ENCODE measurements at places on chromosomes 5 and 9.
A peak's percentile ranks its signal among the peaks of the same experiment; 100 is the strongest.

DNA sequence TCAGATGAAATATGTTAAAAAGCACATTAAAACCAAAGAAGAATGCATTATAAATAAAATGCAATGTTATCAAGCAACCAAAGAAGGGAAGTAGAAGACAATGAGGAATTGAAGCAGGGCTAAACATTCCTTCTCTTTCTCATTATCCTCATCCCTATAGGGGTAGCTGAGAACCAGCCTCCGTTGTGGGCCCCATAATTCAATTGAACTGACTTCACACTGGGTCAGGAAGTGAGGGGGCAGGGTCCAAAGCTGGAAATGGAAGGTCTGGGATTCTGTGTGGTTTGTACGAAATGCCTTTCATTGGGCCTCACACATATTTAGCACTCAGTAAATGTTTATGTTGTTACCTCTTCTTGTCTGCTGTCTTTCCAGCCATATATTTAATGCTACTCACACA is 220.4 kb upstream of the CD180 start:
- no peak for DNase-seq

DNA sequence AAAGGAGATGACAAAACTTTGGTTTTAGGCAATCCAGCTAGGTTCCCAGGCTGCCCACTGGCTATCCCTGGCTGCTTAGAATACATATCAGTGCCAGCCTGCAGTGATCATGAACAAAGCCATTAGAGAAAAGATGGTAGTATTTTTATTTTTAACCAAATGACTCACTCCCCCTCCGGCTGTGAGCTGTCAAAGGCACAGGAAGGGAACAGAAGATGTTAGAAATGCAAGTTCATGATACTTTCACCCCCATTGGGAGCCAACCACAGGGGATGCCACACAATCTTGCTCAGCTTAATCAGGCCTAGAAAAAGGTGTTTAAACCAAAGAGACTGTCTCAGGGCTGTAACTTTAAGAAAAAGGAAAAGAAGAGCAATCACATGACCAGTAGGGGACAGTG is 70.3 kb upstream of the ASTN2 start:
- peak; percentile 50 for DNase-seq

GRCh38 chr9:136681029-136681428 is 6.2 kb downstream of the AGPAT2 start:
- DNase-seq, result no peak

- DNase-seq, result no peak
Measured at GRCh38 chr9:21661626-21662025, 140.8 kb upstream of the MTAP start.

- no peak for DNase-seq
Measured at GRCh38 chr5:147431586-147431985, 78.3 kb downstream of the DPYSL3 start.

- DNase-seq, result no peak
Measured at GRCh38 chr5:113505181-113505580, 8.3 kb upstream of the YTHDC2 start.

GRCh38 chr5:56176155-56176798 is 56.9 kb downstream of the ANKRD55 start:
- DNase-seq, result no peak

- DNase-seq, result no peak
Measured at GRCh38 chr5:44729536-44729935, 79.2 kb upstream of the MRPS30 start.

DNA sequence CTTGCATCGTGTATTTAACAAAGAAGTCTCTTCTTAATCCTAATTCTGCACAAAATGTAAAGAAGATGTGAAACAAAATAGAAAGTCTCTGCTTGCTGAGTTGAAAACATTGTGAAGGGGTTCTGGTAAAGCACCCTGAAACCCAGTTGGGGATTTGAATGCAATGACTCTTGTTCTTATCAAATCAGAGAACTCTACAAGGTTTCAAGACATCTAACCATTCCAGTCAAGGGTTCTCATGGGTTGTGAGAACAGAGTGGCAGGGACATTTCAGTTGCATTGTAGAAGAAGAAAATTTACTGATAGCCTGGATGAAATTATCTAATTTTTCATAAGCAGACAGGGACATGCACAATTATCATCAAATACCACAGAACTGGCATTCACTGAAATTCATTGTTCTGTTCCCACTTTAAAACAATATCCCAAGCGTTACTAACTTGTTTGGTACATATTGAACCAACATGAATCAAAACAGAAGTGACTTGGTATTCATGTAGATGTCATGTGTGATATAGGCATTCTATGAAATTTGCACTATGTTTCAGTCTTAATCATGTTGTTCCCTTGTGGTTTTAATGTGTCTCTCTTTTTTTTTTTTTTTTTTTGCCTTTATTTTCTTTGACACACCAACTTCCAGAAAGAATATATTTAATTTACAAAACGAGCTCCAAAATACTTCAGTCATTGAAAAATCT is 563.3 kb downstream of the IRX1 start:
- no peak for DNase-seq

DNA sequence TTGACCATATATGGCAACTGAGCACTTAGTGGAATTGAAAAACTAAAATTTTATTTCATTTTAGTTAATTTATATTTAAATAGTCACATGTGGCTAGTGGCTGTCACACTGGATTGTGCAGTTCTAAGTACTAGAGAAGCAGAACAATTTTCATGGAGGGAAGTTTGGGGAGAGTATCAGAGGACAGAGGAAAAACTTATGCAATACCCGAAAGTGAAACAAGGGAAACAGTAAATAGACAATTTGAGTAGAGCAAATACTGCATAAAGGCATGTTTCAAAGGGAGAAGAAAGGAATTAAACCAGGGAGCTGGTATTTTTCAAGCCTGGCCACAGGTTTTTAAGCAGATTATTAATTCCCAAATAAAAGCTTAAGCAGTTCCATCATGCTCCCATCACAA is 590.5 kb upstream of the RORB start:
- no peak for DNase-seq

DNA sequence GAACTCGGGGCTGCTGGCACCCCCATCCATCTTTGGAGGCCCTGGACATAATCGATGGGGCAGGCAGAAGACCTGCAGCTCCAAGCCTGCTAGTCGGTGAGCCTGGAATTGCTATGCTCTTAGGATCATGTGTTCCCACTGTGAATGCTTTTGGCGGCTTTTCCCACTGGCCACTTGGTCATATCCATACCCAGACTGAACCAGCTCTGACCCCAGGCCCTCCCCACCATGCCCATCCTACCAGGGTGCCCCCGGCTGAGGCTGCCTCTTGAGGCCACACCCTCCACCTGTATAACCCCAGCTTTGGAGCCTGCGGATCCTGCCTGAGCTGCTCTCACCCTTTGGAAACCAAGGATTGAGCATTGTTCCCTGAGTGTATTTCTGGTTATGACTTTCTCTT is 113.5 kb downstream of the TENT4A start:
- no peak for DNase-seq

DNA sequence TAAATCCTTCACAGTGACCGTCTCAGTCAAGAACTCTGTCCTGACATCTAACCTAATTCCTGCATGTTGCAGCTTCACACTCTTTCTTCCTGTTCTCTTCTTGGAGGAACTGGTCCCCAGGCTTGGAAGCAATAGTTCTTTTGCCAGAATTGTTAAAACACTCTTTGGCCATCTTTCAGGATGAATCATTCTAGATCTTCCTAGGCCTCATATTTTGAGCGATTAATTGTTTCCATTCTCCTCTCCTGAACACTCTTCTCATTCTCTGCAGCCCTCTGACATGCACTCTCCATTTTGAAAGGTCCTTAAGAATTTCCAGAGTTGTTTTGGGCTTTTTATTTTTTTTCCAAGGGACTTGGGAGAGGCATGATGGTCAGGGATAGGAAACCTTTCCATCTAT is 85.8 kb downstream of the FAM114A2 start:
- no peak for DNase-seq

GRCh38 chr9:135883410-135884089 is 23.8 kb downstream of the CAMSAP1 start:
- DNase-seq, result no peak

DNA sequence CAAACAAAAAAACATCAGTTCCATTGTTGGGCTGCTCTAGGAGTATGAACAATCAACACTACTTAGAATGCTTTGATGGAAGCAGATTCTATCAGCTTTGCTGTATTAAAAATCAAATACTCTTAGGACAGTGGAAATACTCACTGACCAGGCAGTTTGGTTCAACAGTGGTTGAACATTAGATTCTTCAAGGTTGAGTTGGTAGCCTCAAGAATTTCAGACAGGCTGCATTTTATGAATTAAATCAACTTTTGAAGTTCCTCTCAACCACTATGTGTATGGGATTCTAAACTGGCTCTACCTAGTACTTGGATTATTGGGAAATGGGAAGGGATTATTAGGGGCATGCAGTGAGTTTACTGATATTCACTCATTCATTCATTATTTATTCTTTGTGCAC is 35.0 kb downstream of the ACTBL2 start:
- peak; percentile 63 for DNase-seq

GRCh38 chr5:130799015-130799414 is 366.0 kb downstream of the HINT1 start:
- DNase-seq, result no peak

DNA sequence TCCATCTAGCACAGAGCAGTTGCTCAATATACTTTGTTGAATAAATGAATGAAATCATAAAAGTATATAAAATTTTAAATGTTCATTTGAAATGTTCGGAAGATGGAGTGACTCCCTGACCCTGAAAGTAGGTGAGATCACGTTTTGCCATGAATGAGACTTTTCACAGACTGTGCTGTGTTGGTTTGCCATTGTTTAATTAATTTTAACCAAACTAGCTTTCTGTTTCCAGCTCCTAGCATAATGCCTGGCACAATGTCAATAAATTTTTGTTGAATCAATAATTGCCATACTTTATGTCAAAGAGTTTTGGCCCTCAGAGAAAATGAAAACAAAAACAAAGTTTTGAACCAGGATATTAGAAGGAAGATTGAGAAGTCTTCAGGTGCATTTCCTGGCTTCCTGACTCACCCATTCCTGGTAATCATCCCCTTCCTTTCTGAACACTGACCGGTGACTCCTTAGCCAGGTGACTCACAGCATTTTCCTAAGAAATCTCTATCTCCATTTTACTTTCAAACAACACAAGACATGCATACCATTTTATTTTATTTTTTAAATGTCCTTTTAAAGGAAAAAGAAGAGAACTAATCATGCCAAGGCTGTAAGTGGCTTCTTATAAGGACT is 15.1 kb downstream of the SLC28A3 start:
- peak; percentile 89 for DNase-seq

DNA sequence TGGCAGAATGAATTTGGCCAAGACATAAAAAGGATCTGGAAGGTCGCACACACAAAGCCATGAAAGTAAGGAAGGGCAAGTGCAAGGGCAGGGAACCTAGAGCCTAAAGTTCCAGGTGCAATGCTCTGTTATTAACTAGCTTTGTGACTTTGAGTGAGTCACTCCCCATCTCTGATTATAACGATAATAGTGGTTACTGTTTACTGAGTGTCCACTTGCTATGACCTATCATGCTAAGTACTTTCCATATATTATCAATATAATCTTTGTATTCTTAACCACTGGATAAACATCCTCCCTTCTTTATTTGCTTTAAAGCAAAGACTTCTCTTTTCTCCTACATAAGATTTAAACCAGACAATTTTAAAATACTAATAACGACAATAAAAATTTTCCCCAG is 504.6 kb upstream of the BRINP1 start:
- no peak for DNase-seq

GRCh38 chr9:120477534-120478001 is 102.4 kb downstream of the CDK5RAP2 start:
- peak; percentile 64 for DNase-seq
